ENCODE measurements at places on chromosomes 7 and 10.
A peak's percentile ranks its signal among the peaks of the same experiment; 100 is the strongest.

DNA sequence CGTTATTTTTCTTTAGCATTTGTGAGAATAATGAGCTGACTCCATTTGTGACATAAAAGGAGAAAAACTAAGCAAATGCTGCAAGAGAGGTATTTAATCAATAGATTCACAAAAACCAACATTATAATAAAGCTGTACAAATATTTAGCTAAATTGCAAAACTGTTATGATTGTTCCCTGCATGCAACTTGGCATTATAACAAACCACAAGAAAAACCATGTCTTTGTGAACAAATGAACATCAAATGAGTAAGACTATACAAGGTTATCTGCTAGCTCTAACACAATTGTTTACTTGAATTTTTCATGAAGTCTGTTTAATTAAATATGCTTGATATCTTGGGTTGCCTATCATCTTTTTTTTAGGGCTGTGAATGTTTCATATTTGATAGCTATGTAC lies 50.8 kb upstream of the PPP1R9A start:
- no peak for DNase-seq

- no peak for DNase-seq
Measured at GRCh38 chr10:28403090-28403489, 100.2 kb upstream of the MPP7 start.

DNA sequence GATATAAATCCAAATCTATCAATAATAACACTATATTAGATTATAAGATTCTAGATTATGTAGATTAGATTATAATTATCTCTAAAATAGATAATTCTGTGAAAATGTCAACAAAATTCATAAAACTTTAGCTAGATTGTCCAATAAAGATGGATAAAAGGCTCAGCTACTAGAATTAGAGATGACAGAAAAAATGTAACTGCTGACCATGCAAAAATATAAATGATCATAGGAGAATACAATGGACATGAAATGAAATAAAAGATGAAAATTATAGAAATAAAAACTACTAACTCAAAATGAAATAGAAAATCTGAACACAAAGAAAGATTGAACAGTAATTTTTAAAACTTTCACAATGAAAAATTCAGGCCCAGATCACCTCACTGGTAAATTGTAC lies 1332.1 kb upstream of the CELF2 start:
- no peak for DNase-seq

GRCh38 chr10:7199152-7199760 lies 211.6 kb downstream of the SFMBT2 start:
- no peak for DNase-seq

DNA sequence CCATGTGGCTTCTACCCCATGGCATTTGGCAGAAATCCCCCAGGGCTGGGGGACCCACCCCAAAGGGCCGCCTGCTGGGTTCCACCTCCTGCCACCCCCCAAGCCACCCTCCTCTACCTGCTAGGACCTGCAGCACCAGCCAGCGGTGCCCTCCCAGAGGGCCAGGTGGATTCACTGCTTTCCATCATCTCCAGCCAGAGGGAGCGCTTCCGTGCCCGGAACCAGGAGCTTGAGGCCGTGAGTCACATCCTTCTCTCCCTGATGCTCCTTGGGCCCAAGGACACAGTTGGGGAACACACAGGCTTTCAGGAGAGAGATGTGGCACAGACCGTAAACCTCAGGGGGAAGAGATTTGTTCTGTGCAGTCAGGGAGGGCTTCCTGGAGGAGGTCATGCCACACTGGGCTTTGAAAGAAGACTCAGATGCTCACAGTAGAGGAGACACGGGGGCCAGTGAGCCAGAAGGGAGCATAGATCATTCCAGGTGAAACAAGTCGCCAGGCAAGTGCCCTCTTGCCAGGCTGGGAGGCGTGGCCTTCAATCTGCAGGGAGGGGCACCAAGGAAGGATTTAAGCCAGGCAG lies 11.5 kb upstream of the SH2B2 start:
- DNase-seq, result no peak

- DNase-seq, result no peak
Measured at GRCh38 chr7:738241-738640, 11.2 kb upstream of the PRKAR1B start.

GRCh38 chr7:156327474-156327873 lies 313.1 kb upstream of the RNF32 start:
- DNase-seq, result no peak

GRCh38 chr7:7979558-7979957 lies 11.0 kb downstream of the GLCCI1 start:
- no peak for DNase-seq

DNA sequence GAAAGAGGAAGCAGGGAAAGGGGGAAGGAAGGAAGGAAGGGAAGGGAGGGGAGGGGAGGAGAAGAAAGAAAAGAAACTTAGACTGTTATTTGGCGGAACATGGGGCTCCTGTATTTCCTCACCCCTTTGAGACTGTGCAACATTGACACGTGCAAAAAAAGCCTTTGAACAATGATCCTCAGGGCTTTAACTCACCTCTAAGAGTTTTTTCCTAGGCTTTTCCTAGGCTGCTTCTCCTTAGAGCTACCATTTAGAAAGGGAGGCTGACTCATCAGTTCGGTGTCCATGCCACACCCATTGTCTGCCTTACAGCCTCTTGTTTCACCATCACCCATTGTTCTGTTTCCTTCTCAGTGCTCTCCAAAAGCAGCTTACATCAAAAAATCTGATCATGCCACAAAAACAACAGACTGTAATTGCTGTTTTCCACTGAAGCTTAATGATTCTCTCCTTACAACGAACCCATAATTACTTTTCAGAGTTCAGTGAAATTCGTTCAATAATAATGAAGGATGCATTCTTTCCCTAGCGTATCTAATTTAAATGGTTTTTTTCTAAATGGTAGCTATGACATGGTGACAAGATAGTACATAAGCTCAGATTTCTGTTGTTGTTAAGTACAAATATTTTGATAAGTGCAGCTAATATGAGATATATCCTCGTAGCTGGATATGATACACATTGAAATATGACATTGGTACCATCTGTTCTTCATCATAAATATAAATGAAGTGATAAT lies 90.8 kb downstream of the PRLHR start:
- DNase-seq, result no peak

- no peak for DNase-seq
Measured at GRCh38 chr10:93977442-93977841, 16.3 kb upstream of the PLCE1 start.

DNA sequence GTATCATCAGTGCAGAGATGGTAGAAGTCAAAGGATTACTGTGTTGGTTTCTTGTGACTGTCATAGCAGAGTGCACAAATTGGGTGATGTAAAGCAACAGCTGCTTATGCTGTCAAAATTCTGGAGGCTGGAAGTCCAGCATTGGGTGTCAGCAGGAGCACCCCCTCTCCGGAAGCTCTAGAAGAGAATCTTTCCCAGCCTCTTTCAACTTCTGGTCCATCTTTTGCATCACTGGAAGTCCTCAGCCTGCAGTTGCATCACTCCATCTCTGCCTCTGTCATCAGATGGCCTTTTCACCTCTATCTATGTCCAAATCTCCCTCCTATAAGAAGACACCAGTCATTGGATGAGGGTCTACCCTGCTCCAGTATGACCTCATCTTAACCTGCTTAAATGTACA lies 35.8 kb upstream of the GALNTL5 start:
- no peak for DNase-seq

GRCh38 chr10:29917311-29917710 lies 142.1 kb downstream of the JCAD start:
- no peak for DNase-seq

- DNase-seq, result no peak
Measured at GRCh38 chr7:112635742-112636141, 154.5 kb downstream of the TMEM168 start.

- no peak for DNase-seq
Measured at GRCh38 chr10:122421742-122422141, 32.7 kb upstream of the ARMS2 start.

DNA sequence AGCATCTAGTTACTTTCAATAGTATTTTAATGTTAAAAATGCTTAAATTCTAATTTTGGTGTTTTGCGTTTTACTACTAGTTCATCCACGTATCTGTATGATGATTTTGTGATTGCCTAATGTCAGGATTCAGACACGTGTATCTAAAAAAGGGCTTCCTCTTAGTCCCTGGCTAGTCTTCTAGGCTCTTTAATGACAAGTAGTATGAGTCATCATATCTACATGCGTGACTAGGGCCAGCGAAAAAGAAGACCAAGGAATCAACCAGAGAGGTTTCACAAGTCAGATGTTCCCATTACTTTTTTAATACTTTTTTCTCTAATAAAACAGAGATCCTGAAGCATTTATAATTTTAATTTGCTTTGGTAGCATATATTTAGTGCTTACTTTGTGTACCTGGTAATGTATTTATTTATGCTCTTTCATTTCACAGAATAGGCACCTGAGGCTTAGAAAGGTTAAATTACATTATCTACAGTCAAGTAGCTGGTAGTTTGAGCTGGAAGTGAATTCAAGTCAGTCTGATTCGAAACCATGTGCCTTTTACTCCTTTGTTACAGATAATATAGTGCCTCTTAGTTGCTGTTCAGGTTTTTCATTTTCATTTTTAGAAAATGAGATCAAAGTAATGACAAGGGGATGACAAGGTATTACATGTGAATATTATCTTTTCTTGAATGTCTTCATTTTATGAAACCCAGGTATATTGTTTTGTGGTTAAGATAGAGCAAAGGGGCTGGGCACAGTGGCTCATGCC lies 140.3 kb downstream of the FOXP2 start:
- DNase-seq, result peak; percentile 55

DNA sequence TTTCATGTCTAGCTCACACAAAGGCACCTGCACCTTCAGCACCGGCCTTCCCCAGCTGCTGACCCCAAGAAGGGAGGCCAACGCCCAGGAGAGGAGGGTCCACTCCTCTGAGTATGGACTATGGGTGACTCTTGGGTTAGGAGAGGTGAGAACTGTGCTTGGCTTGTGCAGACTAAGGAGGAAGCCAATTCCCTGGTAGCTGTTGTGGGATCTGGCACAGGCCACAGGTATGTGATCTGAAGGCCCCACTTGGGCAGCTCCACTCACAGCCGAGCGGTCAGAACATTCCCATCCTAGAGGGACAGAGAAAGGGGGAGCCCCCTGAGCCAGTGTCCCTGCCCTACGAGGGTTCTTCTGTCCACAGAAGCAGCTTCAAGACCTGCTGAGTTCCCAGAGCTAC lies 52.8 kb upstream of the FIGNL1 start:
- DNase-seq, result no peak

DNA sequence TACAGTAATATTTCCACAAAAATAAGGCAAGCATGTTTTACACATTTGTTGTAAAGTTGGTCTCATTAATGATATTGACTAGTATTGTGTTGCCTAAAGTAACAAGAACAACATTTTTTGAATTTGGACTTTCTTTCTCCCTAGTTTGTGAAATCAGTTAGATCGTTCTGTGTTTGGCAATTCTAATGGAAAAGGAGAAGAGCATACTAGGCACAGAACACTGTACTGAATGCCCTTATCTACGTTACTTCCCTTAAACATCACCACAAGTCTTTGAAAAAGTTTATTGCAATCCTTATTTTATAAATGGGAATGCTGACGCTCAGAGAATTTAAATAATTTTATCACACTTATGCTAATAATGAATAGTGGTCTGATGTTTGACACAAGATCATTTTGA lies 372.2 kb downstream of the EXOC4 start:
- no peak for DNase-seq

Data from GM12864 (cell line).